ENCODE measurements at places on chromosomes 4 and X.
A peak's percentile ranks its signal among the peaks of the same experiment; 100 is the strongest.

DNA sequence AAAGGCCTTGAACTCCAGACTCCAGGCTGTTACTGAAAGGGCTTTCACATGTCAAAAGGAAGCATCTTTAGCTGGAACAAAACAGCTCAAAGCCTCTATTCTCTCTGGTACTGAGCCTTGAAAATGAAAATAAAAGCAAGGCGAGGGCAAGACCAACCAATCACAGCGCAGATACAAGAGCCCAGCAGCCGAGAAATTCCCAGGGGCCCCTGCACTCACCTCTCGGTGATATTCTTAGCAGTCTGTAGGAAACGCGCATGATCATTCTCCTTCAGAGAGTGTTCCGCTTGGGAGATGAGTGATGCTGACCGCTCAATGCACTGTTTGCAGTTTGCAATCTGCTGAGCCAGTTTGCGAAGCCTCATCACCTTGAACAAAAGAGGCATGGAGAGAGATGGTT, 138.1 kb downstream of the MID1 start:
- peak; percentile 44 for DNase-seq

- no peak for DNase-seq
Observed at GRCh38 chr4:103424853-103425252, 226.7 kb upstream of the CENPE start.

DNA sequence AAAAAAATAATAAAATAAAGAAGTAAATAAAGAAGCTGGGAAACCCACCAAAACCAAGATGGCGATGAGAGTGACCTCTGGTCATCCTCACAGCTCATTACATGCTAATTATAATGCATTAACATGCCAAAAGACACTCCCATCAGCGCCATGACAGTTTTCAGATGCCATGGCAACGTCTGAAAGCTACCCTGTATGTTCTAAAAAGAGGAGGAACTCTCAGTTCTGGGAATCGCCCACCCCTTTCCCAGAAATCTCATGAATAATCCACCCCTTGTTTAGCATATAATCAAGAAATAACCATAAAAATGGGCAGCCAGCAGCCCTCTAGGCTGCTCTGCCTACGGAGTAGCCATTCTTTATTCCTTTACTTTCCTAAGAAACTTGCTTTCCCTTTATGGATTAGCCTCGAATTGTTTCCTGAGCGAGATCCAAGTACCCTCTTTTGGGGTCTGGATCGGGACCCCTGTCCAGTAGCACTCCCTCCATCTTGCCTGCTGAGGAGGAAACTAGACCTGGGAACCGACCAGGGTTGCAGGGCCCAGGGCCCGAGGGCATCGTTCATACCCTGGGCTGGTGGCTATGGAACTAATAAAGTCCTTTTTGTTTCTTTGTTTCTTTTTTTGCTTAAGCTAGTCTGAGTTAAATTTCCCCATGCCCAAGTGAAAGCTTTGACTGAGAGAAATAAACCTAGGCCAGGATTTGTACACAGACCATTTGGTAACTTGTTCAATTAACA, 30.9 kb downstream of the HTT-AS start:
- DNase-seq = no peak

DNA sequence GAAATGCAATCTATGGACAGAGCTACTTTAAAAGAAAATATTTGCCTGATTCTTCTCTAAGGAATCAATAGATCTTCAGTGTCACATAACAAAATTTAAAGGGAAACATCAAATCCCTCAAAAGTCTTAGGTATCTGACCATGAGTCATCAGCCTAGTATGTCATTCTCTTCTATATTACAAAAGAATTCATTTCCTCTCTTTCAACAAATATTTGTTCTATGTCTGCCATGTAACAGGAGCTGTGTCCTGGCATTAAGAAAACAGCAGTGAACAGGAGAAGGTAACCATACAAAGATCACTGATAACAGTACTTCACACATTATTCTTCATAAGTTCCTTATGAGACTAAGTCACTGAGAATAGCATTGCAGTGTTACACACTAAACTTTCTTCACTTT, 243.6 kb upstream of the DKK2 start:
- no peak for DNase-seq

DNA sequence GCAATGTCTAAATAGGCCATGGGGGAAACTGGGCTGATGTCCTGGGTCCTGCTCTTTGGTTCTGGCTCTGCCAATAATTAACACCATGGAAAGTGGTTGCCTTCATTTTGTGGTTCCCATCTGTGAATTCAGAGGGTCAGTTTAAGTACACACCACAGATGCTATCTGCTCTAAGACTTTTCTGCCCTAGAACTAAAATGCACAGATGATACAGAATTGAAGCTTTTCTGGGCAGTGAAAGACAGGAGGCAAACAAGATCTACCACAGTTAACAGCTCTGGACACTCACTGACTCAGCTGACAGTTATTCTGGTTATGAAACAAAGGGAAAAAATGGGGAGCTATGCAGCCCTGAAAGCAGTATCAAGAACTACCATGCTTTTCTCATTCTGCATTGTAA, 37.3 kb downstream of the APBB2 start:
- DNase-seq = no peak

DNA sequence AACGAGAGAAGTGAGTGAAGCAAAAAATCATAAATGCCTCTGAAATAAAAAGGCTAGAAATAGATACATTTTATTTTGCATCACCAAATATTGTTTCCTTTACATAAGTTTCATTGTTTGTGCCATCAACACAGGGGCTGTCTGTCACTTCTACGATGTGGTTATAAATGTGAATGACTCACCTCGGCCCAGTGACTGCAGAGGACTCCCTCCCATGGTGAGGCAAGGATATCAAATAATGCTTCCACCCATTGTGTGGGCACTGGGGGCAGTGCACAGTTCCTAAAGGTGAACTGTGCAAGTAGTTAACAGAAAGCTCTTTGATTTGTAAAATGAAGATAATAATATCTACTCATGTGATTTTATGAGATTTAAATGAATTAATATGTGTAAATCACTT, 230.3 kb upstream of the NEIL3 start:
- DNase-seq = no peak

- peak; percentile 48 for DNase-seq
Observed at GRCh38 chrX:54042609-54043021, 1.7 kb downstream of the PHF8 start.

DNA sequence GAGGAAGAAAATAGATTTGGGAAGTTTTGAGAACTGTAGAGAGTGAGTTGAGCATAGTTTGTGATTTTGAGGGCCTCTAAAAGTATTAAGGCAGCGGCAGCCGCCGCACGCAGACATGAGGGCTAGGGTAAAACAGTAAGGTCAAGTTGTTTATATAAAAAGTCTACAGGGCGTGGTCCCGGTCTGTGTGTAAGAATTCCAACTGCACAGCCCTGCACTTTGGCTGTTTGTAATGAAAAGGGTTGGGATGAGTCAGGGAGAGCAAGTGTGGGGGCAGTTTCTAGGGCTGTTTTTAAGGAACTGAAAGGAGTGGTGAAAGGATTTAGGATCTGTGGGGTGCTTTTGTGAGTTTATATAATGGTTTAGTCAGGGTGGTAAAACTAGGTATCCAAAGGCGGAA, 55.0 kb downstream of the BEX3 start:
- no peak for DNase-seq

GRCh38 chr4:152651473-152652060, 28.2 kb downstream of the TMEM154 start:
- no peak for DNase-seq

- DNase-seq = no peak
Observed at GRCh38 chr4:16652732-16653305, 245.6 kb downstream of the LDB2 start.

DNA sequence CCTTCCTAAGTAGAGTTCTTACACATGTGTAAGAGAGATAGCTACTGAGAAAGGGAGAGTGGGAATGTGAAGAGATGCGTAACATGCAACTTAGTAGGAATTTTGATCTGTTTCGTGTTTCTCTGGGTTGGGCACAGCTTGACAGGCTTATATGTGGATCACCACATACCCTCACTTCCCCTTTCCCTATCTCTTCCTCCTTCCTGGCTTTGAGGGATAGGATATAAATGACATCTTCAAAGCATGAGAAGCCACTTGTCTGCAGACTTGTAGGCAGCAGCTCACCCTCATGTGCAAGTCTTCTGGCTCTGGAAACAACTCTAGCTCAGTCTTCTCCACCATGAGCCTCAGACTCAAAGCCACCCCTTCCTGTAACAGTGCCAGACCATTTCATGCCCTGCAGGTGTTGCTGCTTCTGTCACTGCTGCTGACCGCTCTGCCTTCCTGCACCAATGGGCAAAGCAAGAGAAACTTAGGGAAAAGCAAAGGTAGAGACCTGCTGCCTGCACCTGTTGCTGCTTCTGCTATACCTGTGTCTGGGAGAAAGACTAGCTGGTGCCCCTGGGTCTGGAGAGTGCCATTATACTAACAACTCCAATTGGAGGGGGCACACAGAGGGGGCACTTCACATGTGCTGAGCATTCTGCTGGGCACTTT, 5.4 kb upstream of the PF4V1 start:
- no peak for DNase-seq

- DNase-seq = no peak
Observed at GRCh38 chrX:153878345-153878744, 7.6 kb downstream of the L1CAM start.

DNA sequence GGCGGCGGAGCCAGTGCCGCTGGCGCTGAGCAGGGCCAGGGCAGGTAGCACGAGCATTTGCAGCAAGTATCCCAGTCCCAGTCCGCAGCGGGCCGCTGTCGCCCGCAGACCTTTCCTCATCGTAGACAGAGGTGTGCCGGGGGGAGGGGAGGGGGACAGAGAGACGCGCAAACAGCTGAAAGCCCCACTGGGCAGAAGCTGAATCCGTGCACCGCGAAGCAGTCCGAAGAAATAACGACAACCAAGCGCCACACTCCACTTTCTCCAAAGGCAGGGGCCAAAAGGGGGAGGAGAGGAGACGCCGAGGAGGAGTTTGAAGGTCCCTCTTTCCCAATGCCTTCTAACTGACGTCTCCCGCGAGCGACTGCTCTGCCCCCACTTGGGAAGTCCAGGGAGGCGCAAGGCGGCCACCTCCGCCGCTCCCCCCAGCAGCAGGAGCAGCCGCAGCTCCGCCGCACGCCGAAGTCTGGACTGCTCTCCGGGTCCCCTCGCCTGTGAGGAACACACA, at the start of gene UNC5C:
TSS of gene UNC5C (minus strand) at position 236 of the 508 bp plus-strand sequence.
- DNase-seq = peak; percentile 80

GRCh38 chr4:89055157-89056080, 1.6 kb downstream of the FAM13A start:
- no peak for DNase-seq

GRCh38 chr4:142130666-142131065, 494.3 kb downstream of the IL15 start:
- no peak for DNase-seq

DNA sequence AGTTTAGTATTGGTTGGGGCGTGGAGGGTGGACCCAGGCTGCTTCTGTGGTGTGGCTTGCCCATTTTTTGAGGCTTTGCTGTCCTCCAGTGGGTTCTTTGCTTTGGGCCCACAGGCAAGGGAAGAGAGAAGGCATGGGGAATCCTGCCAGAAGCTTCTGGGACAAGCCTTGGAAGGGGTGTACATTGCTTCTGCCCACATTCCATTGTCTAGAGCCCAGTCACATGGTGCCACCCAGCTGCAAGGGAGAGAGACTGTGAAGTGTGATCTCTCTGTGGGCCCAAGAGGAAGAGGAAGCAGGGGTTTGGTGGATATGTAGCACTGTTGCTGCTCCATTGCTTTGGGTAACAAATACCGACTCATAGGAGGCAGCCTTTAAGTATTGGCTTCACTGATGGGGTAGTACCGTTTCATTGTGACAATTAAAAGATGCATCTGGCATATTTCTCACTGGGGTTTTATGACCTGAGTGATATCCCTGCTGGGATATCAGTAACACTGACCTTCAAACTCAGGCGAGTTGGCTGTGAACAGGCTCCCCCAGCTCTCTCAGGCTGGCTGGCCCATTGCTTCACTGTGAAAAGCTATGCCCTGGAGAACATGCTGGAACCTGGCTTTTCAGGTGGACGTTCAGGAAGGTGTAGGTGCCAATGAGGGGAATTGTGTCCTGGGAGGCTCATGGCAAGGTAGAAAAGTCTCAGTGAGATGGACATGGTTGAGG, 85.9 kb downstream of the CLDN34 start:
- DNase-seq = no peak

- DNase-seq = no peak
Observed at GRCh38 chr4:12723849-12724447, 760.2 kb downstream of the RAB28 start.

- DNase-seq = no peak
Observed at GRCh38 chr4:37968747-37969146, 8.5 kb downstream of the PTTG2 start.

DNA sequence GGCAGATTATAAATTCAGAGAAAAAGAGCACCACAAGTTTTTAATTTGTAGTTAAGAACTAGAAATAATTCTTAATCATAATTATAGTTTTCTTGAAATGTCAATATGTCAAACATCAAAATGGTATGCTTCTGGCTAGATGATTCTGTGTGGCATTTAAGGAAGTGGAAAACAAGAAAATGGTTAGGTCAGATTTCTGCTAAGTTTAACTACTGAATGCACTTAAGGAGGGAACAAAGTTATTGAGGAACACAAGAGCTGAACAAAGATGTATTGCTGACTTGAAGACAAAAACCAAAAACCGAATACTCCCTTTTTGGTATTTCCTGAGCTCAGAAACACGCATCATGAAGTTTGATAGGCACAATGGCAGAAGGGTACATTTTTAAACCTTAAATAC, 58.7 kb upstream of the GPR34 start:
- DNase-seq = no peak

DNA sequence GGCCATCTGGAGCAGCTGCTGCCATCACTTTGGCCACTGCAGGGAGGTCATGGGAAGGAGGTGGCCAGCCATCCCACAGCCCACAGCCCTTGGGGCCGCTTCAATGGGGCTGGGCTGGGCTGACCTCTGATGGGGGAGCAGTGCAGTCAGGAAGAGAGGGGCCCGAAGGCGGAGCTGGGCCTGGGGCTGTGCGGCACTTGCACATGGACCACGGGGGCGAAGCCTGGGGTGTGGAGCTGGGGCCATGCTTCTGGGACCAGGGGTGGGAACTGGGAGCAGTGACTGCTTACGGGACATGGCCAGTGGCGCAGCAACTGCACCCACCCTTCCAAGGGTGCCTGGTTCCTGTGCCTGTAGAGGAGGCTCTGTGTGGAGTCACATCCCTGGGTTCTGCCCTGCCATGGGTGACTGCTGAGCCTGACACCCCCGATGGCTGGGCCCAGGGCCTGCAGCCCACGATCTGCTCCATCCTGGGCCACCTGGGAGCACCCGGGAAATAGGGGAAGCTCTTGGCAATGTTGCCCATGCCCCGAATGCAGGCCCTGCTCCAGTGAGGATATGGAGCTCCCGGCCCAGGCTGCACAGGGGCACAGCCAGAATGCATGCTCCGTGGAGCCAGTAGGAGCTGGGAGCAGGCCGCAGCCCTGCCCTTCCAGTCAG, 22.4 kb upstream of the SULT1B1 start:
- peak; percentile 19 for DNase-seq

- no peak for DNase-seq
Observed at GRCh38 chrX:103453655-103454054, 65.6 kb downstream of the RAB40A start.

DNA sequence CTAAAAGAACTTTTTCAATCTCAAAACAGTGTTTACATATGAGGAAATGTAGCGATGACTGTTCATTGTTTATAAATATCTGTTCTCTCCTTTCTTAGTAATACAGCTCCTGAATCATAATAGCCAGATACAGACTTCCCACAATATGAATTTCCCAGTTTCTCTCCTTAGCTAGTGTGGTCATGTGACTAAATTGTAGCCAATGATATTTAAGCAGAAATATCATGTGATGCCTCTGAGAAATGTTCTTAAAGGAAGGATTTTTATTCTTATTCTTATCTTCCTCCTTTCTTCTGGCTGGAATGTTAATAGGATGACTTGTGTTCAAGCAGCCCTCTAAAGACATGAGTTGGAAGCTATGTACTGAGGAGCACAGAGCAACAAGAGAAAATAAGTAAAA, 383.7 kb upstream of the ATOH1 start:
- DNase-seq = no peak

- DNase-seq = peak; percentile 90
Observed at GRCh38 chrX:149539283-149540130, 1.3 kb upstream of the EOLA1 start.

Data from left ventricle myocardium superior (tissue), 1 donor.